Activated CD4-positive, alpha-beta T cell treated with anti-CD3 and anti-CD28 coated beads for 36 hours (primary cell): ENCODE measurements at places on chromosomes 1 and 21. TPM values are rescaled to one million over a fixed set of nuclear protein-coding genes. Genes with fewer than 3 reads are reported as not detected.

- DNase-seq = no peak
Observed at GRCh38 chr1:32197074-32197473, 3.3 kb upstream of the CCDC28B start.

DNA sequence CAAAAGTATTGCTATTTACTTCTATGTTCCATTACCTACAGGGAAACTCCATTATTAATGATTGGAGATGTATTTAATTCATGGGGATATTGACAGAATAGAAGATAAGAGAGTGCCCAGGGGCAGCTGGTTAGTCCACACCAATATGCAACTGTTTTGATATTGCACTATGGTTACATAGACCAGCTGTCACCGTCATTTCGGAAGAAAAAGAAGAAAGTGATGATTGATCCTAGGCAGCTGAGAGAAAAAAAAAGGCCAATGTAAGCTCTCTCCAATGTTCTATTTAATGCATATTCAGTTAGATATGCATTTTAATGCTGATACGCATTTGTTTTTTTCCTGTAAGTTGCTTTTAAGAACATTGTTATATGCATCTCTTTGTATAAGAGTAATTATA is 1367.2 kb downstream of the KCNT2 start:
- no peak for DNase-seq

- DNase-seq = no peak
Observed at GRCh38 chr1:1892079-1892762, 1.3 kb upstream of the GNB1 start.

Gene PDZK1IP1
- not detected for total RNA-seq

Gene MMEL1
- 0.97 TPM for total RNA-seq

Gene PPIAL4G
- 0.07 TPM for total RNA-seq

Gene CHTOP
- 91.4 TPM for total RNA-seq

Gene TM2D1
- 20.8 TPM for total RNA-seq
